ENCODE measurements at places on chromosomes 1 and 21.

GRCh38 chr1:158506369-158506987 lies 34.5 kb downstream of the OR10R2 start:
- peak; percentile 22 for DNase-seq

DNA sequence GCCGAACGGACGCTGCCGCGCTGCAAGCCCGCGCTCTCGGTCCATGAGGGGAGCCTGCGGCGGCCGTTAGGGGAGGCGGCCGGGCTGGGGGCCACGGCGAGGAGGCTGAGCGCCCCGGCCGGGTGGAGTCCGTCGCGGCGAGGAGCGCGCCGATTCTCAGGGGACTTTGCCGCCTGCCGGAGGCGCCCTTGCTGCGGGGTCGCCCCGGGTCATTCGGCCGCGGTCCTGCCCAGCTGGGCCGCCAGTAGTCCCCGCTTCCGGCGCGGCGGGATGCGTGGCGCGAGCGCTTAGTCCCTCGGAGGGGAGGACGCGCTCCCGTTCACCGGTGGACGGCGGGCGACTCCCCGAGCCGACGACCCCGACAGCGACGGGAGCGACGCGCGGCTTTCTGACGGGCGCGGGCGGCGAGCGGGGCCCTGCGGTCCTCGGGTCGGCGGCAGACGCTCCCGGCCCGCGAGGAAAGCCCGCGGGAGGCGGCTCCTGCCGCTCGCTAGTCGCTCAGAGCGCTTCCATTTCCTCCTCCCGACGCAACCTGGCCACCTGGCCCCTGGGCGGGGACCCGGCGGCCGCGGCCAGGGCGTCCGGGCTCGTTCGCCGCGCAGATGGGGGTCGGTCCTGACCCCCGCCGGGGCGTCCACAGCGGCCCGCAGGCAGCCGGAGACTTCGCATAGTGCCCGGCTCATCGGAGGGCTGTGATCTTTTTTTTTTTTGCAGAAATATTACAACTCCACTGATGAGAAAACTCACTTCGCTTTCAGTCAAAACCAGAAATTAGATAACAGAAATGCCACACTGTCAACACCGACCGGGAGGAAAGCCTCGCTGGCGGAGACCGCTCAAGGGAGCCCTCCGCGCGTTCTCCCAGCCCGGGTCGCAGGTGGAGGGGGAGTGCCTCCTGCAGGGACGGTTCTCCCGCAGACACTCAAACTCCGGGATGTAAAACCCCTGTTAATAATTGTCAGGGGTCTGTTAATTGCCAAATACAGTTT lies 641 bp upstream of the ZBTB21 start:
- peak; percentile 36 for DNase-seq

DNA sequence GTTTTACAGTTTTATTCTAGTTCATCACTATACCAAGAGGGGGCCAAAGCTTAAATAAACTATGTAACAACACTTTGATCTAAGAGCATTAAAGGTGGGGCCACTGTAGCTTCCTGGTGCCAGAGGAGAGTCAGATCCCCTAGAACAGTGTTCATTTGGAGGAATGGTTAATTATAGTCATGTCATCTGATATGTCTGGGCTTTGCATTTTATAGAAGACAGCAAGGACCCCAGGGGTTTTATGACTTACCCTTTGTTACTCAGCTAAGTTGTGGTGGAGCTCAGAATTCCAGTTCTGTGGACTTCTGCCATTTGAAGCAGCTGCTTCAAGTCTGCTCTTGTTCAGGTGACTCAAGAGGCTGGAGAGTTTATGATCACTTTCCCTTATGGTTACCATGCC lies 16.7 kb downstream of the KDM4A start:
- no peak for DNase-seq

GRCh38 chr1:146036241-146036964 lies 14.9 kb upstream of the HJV start:
- DNase-seq, result no peak

DNA sequence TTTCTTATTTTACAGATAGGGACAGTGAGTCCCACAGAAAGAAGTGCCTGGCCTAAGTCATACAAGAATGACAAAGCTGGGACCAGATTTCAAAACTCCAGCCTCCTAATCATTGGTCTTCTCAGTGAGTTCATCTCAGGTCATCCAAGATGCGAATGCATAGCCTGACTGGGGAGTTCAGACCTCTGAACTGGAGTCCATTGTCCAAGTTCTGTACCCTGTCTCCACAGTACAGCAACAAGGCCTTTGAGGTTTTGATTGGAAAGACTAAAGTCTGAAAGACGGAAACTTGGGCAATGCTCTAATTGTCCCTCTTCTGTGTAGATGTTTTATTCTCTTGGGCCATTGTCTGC lies 62.0 kb downstream of the TNN start:
- DNase-seq, result no peak

DNA sequence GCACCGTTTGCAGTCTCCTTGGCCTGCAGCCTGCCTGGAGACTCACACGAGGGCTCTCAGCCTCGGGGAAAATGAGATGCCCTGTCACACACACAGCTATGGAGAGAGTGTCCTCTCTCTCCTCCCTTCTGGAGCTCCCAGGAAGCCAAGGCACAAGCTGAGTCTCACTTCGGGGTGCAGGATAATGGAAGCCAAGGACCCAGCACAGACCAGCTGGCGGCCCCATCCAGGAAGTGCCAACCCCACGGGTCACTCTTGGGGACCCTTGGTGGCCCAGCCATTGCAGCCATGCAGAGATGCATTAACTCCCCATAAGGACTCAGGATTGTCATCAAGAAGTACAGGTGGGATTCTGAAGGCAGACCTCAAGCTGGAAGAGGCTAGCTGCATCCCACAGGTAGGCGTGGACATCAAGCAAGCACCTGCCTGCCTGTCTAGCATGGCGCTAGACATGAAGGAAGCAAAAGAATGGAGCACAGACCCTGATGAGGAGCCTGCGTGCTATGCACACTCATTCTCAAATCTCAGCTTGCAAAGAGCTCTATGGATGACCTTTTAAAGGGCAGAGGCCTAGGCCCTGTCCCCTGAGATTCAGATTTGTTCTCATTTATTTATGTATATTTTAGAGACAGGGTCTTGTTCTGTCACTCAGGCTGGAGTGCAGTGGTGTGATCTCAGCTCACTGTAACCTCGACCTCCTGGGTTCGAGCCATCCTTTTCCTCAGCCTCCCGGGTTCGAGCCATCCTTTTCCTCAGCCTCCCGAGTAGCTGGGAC lies 49.9 kb downstream of the IRF2BP2 start:
- no peak for DNase-seq

DNA sequence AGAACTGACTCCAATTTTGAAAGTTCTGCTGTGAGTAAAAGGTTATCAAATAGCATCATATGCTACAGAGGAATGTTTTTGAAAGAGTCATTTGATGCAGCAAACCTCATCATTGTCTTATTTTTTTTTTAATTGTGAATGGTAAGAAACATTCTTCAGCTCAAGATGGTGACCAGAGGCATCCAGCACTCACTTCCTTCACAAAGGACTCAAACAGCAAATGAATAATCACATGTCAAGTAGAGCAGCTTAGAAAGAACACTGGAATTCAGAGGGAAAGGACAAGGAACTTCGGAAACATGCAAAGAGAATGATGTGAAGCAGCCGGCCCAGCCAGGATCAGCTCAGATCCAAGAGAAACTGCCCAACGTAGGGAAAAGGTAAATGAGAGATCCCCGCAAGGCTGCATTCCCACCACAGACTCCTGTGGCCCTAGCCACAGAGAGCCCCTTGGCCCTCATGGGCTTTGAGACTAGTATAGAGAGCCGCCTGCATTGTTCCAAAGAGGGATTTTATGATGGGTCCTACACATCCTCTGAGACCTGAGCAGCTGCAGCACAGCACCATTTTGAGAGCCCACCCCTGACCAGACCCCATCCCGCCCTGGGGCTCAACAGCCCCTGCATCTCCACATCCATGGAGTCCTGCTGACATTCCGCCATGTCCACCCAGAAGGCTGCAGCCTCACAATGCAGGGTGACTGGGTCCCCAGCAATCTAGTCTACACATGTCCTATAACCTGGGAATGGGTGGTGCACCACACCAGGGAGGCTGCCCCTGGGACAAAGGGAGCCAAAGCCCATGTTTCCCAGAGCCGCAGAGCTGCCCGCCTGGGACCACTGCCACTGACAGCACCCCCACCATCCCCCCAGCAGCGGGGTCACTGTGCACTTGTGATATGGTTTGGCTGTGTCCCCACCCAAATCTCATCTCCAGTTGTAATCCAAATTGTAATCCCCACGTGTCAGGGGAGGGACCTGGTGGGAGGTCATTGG lies 21.2 kb upstream of the UTS2 start:
- DNase-seq, result no peak

DNA sequence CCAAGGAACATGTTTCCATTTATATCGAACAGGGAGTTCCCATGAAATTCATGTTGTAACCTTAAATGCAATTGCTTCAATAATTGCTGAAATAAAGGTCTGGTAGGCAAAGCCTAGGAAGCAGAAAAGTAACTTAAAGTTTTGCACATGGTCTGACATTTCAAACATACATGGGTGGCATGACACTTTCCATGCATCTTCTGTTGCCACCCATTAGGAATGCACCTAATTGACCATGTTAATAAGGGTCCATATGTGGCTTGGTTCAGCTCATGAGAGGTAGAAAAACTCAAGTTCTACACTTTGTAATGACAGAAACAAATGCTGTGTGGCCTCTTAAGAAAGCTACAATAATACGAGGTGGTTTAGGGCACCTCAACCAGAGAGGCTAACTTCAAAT lies 72.0 kb upstream of the GORAB start:
- no peak for DNase-seq

- no peak for DNase-seq
These were observed 8.1 kb upstream of the LRRC71 start for GRCh38 chr1:156912310-156912709.

DNA sequence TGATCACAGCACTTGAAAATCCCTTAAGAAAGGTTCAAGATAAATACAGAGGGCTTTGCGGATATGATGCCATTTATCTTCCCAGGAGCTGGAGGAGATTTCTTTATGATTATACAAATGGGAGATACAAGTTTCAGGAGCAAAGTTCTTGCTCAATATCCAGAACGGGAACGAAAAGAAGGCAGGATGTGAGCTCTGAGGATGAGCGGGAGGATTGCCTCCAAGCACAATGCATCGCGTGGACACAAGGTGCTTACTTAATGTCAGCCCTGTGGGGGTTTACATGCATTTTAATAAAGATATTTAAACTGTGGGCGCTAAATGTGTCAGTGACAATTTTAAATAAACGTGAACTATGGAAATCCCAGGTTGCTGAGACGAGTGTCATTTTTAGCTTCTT lies 59.0 kb downstream of the SYT6 start:
- no peak for DNase-seq

- no peak for DNase-seq
These were observed 102.6 kb downstream of the ZNF644 start for GRCh38 chr1:90919190-90919719.

GRCh38 chr1:112706505-112707220 lies at the start of gene RHOC:
RHOC (minus strand) TSS chr1:112707127; CDS start chr1:112703799, 3,328 bp downstream.
- DNase-seq, result peak; percentile 45

DNA sequence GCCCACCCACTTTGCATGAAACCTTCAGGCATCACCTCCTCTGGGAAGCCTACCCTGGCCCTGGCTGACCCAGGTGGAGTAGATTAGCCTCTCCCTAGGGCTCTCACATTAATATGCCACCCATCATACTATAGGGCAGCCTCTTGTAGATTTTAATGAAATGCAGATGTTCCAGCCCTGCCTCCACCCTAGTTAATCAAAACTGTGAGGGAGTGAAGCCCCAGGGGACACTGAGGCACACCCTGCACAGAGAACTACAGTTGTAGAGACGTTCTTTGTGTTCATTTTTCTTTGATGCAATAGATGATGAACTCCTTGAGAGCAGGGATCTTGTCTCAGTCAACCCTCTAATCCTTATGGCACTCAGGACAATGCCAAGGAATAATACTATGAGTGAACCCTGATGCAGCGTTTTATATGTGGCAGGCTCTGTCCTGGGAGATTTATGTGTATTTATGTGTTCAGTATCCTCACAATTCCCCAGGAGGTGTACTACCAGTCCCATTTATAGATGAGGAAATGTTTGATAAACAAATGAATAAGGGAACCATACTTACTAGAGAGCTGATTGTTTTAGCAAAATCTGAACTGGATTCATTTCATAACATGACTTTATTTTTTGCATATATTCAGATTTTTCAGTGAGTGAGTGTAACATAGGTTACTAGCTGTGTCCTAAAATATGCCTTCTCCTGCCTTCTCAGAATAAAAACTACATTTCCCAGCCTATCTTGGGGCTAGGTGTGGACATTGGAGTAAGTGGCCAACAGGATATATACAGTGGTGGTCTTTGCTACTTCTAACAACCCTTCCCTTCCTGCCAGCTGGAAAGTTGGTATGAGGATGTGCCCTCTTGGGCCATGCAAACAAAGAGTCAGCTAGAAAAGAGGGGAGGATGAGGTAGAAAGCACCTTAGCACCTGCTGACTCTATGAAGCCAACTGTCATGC lies 23.5 kb upstream of the PRELP start:
- no peak for DNase-seq

- DNase-seq, result peak; percentile 86
These were observed 1.1 kb downstream of the PIK3CD start for GRCh38 chr1:9652379-9653209.

DNA sequence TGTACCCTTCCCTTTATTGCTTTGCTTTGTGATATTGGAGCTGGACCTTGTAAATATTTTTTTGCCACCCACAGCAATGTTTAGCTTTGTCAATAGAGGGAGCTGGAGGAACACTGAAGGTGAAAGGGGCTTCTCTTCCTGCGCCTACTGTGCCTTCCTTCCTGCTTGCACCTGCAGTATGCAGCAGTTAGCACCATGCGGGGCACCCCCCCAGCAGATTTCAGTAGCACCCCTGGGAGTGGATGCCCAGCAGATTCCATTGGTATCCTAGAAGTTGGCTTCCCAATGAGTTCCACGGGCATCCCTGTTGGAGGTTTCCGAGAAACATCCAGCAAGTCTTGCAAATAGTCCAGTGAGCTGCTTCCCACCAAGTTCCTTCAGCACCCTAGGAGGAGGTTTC lies 25.6 kb downstream of the S100A10 start:
- DNase-seq, result peak; percentile 72

- no peak for DNase-seq
These were observed 7.3 kb upstream of the FUCA1 start for GRCh38 chr1:23875382-23875781.

GRCh38 chr1:207412845-207413244 lies 41.3 kb upstream of the CR2 start:
- no peak for DNase-seq

GRCh38 chr1:183291802-183292514 lies 105.9 kb downstream of the LAMC2 start:
- no peak for DNase-seq

GRCh38 chr1:118948351-118948750 lies 39.8 kb downstream of the TBX15 start:
- DNase-seq, result no peak

All from CD8-positive, alpha-beta memory T cell (primary cell).